ENCODE measurements at places on chromosomes 16 and 17. TPM values are rescaled to one million over a fixed set of nuclear protein-coding genes. Genes with fewer than 3 reads are reported as not detected.

DNA sequence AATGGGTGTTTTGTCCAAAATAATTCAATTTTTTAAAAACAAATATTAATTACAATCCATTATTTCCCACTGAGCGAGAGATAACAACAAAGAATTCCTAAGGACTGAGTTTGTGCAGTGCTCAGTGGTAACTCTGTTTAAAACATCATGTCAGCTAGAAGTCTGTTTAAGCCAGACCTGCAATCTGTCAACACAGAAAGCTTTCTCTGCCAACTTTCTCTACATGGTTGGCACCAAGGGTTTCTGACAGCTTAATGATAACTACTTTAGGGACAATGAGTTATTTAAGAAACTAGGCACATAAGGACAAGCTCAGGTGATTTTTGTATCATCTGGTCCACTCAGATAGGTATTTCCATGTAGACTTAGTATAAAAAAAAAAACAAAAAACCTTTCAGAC is 81.8 kb downstream of the WDR59 start:
- no peak for DNase-seq

The CHST5 gene
- total RNA-seq = 89.0 TPM

GRCh38 chr16:64133366-64133765 is 988.5 kb downstream of the CDH11 start:
- no peak for DNase-seq

GRCh38 chr17:29674281-29674680 is 51.6 kb upstream of the CORO6 start:
- no peak for DNase-seq

DNA sequence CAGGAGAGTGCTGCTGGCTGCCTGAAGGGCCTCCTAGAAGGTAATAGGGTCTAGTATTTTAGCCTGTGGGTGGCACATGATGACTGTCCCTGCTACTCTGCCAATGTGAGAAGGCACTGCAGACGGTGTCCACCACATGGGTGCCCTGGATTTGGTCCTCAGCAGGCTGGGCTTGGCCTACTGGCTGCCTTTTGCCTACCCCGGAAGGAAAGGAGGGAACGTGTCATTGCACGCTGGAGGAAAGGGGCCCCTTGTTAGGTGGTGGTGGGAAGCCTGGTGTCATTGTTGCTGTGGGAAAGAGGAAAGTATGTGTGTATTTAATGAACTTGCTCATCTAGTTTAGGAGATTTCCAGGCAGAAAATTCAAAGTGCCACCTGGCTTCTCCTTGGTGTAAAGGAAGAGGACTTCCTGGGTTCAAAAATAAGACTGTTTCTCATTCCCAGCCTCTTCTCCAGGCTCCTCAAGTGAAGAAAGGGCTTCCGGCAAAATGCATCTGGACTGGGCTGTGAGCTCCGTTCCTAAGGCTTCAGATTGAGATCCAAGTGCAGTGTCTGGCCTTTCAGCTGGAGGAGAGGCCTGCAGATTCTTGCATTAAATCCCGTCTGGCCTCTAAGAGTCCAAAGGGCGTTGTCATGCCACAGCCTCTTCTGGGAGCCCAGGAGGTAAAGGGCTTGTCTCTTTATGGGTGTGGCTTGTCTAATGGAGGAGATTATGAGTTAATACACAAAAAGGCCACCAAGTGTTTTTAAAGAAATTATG is 55.1 kb downstream of the RPTOR start:
- DNase-seq = no peak

- no peak for DNase-seq
Observed at GRCh38 chr16:15435216-15435864, 952 bp downstream of the BMERB1 start.

The SULT1A2 gene
- 208 TPM for total RNA-seq

DNA sequence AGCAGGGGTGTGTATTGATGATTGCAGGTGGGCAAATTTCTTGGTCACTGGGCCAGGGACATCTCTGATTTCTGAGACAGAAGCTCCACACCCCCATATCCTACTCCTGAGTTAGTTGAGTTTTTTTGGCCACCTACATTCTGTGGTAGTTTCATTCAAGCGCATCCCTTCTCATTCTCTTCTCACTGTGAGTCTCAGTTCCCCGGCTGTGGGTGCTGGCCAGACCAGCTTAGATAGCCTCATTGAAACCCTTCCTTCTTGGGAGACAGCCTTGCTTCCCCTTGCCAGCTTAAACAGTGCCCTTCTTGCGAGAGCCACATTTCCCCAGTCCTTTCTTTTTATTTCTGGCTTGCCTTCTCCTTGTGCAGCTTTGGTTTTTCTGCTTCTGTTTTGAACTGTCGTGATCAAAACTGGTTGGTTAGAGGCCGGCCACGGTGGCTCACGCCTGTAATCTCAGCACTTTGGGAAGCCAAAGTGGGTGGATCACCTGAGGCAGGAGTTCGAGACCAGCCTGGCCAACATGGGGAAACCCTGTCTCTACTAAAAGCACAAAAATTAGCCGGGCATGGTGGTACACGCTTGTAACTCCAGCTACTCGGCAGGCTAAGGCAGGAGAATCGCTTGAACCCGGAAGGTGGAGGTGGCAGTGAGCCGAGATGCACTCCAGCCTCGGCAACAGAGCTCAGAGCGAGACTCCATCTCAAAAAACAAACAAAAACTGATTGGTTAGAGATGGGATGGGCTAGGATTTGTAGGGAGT is 2.8 kb downstream of the GPT2 start:
- DNase-seq = no peak

GRCh38 chr16:21186326-21186691 is 25.1 kb downstream of the ZP2 start:
- DNase-seq = no peak

DNA sequence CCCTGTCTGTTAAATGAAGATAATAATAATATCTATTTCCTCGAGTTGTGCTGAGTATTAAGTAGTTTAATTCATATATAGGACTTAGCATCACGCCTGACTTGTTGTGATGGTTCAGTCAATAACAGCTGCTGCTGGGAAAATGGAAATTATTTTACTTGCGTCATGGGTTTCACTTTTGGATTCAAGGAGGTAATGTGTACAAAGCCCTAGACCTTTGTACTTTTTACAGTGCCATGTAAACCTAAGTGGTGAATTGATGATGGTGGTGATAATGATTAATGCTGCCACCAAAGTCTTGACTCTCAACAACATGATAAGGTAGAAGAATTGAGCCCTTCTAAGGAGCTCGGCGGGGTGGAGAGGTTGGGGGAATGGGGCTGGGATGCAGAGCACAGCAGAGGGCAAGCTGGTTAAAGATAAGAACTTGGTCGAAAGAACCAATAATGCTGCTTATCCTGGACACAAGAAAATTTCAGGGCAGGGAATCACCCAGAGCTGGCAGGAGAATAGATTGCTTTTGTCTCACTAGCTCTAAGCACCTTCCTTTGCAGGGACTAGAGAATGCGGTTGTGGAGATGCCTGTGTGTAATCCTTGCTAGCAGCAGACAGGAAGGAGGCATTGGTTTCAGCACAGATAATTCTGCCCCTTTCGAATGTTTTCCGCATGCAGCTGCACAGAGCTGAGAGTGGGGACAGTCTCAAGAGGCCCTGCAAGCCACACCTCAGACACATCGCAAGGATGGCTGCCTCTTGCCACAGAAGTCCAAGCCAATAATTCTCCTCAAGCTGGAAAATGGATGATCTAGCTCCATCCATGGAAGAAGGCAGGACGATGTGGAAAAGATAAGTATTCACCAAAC is 187.1 kb downstream of the TMEM114 start:
- DNase-seq = peak; percentile 57

The CES3 gene
- 122 TPM for total RNA-seq

GRCh38 chr17:13410874-13411273 is 190.9 kb downstream of the HS3ST3A1 start:
- no peak for DNase-seq

DNA sequence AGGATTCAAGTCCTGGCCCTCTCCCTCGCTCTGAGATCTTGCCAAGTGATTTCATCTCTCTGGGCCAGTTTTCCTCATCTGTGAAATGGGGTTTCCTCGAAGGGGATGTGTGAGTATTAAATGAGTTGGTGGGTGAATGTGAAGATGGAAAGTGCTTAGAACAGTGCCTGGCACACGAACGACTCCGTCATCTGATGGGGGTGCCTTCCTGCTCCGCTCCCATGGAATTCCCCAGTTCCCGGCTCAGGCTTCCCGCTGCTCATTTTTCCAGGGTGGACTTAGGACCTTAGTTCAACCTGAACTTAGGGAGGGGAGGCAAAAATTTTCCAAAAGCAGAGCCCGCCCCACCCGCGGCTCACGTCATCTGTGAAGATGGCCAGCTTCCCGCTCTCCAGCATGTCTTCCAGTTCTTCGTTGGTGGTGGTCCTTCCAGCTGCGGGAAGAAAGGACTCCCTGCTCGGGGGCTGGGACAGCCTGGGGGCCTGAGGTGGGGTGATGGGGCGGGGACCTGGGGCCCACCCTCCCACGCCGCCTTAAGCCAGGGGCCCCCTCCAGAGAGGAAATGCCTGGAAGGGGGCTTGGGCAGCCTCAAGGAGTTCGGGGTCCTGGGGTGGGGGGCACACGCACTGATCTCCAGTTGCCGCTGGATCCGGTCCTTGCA is 11.4 kb downstream of the HSD3B7 start:
- peak; percentile 59 for DNase-seq

GRCh38 chr17:37318931-37319594 is 56.7 kb upstream of the C17orf78 start:
- no peak for DNase-seq

GRCh38 chr17:50130559-50131305 is 772 bp upstream of the SAMD14 start:
- DNase-seq = no peak

DNA sequence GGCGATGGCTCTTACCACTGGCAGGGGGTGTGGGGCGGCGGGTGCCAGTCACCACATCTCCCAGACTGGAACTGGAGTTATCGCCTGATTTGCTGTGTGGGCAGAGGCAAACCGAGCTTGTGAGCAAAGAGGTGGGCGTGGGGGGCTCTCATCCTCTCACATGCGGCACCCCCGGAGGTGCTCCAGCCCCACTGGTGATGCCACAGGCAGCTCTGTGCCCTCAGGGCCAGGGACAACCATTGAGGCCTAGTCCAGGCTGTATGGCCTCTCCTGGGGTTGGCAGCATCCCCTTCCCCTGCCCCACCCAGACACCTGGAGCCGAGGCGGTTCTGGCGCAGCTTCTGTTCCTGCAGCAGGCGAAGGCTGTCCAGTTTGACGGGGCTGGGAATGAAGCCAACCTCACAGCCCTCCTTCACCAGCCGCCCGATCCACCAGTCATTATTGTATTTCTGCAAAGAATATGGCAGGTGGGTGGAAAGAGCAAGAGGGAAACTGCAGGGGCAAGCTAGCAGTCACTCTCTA is 10.9 kb downstream of the CACNB1 start:
- DNase-seq = no peak

The RAMP2 gene
- 9.9 TPM for total RNA-seq

Data from Peyer's patch (tissue), 4 donors.